Breast epithelium (tissue), 4 donors: ENCODE measurements at places on chromosomes 7 and 10. TPM values are rescaled to one million over a fixed set of nuclear protein-coding genes. Genes with fewer than 3 reads are reported as not detected.

DNA sequence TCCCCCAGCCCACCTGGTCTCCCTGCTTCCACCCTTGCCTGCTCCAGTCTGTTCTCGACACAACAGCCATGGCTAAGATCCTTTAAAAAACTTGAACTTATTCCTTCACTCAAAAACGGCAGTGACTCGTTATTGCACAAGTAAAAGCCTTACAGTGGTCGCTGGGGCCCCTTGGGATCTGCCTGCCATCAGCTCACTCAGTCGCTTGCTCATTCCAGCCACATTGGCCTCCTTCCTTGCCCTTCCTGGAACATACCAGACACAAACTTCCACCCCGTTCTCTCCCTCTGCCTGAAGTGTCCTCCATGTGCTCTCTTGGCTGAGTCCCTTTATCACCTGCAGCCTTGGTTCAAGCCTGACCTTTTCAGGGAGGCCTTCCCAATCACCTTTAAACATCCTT, 4.7 kb downstream of the CCNY start:
- H3K36me3 ChIP-seq, result no peaks in the 10 kb centered on the region
- no peak overlapping the region for H3K27ac ChIP-seq
- no peaks in the 10 kb centered on the region for H3K27me3 ChIP-seq
- H3K4me1 ChIP-seq, result peaks cover 5% of the 10 kb centered on the region
- no peak overlapping the region for H3K4me3 ChIP-seq

DNA sequence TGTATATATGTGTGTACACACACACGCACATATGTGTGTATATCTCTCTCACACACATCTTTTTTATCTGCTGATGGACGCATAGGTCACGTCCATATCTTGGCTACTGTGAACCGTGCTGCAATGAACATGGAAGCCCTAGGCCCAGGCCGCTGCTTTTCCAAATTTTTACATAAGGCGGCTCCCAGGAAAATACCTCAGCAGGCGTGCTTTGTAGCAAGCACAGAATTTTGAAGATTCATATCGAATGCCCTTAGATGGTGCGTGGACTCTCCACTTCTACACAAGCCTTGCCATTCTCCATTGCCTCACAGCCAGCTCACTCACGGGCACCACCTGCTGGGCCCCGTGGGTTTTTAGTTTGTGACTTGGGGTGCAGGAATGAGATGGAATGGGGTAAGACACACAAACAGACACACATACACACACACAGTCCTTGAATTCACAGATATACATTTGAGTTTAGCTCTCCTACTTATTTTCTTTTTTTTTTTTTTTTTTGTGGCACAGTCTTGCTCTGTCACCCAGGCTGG, 57.9 kb upstream of the RNF32 start:
- H3K27me3 ChIP-seq, result no peaks in the 10 kb centered on the region
- H3K4me1 ChIP-seq, result no peaks in the 10 kb centered on the region
- H3K27ac ChIP-seq, result no peak overlapping the region
- no peak overlapping the region for H3K4me3 ChIP-seq

DNA sequence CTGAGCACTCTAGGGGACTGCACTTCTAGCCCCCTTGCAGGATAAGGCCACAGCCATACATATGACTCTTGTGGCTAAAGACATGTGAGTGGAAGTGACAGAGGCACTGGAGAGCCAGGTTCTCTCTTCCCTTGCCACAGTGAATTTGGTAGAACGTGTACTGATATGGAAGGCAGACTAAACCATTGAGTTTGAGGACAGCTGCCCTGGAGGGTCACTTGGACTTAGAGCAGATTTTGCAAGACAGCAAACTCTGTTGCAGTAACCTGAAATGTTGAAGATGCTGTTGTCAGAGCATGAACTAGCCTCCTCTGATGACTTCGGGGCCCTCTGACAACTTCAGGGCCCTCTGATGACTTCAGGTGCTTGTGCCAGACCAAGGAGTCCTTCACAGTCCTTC, 85.9 kb downstream of the ELMO1 start:
- H3K4me3 ChIP-seq, result no peak overlapping the region
- no peak overlapping the region for H3K27ac ChIP-seq
- H3K27me3 ChIP-seq, result no peaks in the 10 kb centered on the region
- H3K4me1 ChIP-seq, result no peaks in the 10 kb centered on the region

- no peaks in the 10 kb centered on the region for H3K36me3 ChIP-seq
- H3K4me1 ChIP-seq, result no peaks in the 10 kb centered on the region
- no peak for DNase-seq
- H3K27ac ChIP-seq, result no peak overlapping the region
- no peak overlapping the region for H3K4me3 ChIP-seq
These were observed 104.5 kb downstream of the GALNT17 start for GRCh38 chr7:71236230-71237105.

DNA sequence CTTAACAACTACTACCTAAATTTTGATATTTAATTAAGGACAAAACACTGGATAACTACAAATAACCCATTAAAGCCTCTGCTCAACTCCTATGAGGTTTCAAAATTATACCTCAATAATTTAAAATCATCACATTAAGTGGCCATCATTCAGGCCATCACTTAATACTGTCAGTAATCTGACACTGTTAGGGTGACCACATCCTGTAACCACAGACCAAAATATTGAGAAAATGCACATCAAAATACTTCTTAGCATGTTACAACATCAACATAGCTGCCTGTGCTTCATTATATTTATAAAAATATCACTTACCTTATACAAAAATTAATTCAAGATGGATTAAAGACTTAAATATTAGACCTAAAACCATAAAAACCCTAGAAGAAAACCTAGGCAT, 23.3 kb downstream of the SEM1 start:
- H3K27ac ChIP-seq, result no peak overlapping the region
- no peaks in the 10 kb centered on the region for H3K36me3 ChIP-seq
- no peak overlapping the region for H3K4me3 ChIP-seq

DNA sequence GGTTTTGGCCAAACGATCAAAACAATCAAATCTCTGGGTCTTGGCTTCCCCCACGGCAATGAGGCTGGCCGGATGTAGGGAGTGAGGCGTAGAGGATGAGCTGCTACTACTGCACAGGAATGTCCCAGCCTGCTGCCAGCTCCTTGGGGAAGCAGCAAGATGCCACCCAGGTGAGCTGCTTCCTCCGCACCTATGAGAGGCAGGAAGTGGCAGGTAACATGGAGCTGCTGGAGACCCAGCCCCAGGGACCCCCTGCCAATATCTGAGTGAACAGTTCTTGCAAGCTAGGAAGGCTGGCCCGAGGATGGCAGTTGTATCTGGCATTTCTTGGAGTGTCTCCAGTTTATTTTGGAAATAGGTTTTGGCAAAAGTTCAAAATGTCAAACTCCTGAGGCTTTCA, 413.5 kb downstream of the DNAJB6 start:
- no peak overlapping the region for H3K4me3 ChIP-seq
- no peaks in the 10 kb centered on the region for H3K4me1 ChIP-seq
- no peaks in the 10 kb centered on the region for H3K36me3 ChIP-seq
- H3K27ac ChIP-seq, result no peak overlapping the region
- no peak for DNase-seq

DNA sequence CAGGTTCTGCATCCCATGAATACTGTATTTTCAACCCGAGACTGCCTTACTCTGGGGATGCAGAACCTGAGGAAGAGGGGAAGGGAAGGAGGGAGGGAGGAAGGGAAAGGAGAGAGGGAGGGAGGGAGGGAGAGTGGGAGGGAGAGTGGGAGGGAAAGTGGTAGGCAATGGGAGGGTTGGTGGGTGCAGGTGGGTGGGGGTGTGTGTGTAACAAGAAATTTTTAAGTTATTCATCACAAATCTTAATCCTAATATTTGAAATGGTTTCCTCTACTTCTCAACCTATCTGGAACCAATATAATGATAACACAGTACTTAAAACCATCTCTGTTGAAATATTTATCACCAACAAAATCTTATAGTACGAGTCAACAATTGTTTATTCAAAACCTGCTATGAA, 68.0 kb downstream of the PDSS1 start:
- H3K4me3 ChIP-seq, result no peak overlapping the region
- H3K4me1 ChIP-seq, result no peaks in the 10 kb centered on the region
- H3K27ac ChIP-seq, result no peak overlapping the region
- H3K27me3 ChIP-seq, result no peaks in the 10 kb centered on the region
- no peak for DNase-seq
- no peaks in the 10 kb centered on the region for H3K36me3 ChIP-seq

GRCh38 chr7:50475340-50475739, 25.2 kb upstream of the FIGNL1 start:
- no peak overlapping the region for H3K27ac ChIP-seq
- no peaks in the 10 kb centered on the region for H3K27me3 ChIP-seq
- DNase-seq, result no peak
- no peaks in the 10 kb centered on the region for H3K4me1 ChIP-seq
- no peak overlapping the region for H3K4me3 ChIP-seq

Gene CPA5
- total RNA-seq, result not detected

Gene C10orf62
- not detected for total RNA-seq
